ENCODE measurements at places on chromosomes 6 and 20.

DNA sequence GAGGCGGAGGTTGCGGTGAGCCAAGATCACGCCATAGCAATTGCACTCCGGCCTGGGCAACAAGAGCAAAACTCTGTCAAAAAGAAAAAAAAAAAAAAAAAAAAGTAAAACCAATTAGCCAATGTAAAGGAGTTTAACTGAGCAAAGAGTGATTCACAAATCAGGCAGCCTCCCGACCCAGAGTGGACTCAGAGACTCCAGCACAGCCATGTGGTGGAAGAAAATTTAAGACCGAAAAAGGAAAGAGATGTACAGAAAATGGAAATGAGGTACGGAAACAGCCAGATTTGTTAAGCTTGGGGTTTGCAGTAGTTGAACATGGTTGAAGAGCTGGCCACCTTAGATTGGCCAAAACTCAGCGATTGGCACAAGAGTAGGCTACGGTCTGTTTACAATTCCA lies 51.4 kb downstream of the ERMARD start:
- DNase-seq, result no peak

DNA sequence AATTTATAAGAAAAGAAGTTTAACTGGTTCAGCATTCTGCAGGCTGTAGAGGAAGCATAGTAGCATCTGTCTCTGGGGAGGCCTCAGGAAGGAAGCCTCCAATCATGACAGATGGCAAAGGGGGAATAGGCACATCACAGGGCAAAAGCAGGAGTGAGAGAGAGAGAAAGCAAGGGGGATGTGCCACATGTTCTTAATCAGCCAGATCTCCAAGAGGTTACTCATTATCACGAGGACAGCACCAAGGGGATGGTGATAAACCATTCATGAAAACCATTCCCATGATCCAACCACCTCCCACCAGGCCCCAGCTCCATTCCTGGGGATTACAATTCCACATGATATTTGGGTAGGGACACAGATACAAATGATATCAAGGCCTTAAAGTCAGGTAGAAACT lies 217.5 kb upstream of the TCF21 start:
- DNase-seq, result no peak

- DNase-seq, result peak; percentile 6
Measured at GRCh38 chr6:138455746-138456400, 43.4 kb downstream of the NHSL1 start.

- DNase-seq, result no peak
Measured at GRCh38 chr6:90820436-90820835, 233.6 kb upstream of the MAP3K7 start.

DNA sequence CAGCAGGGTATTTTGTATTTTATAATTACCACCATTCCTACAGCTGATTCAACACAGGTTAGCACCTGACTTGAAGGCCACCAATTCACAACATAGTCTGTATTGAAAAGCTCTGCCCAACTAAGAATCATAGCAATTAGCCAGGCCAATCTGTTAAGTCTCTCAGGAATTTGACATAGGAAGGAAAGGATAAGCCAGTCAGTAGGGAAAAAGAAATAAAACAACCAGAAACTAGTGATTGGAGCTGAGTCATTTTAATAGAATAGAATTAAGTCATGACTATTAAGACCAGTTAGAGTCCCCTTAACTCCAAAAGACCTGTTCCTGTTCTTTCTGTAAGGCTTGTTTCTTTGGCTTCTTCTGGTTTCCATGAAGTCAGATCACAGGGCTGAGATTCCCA lies 8.1 kb downstream of the RANBP9 start:
- DNase-seq, result no peak

- DNase-seq, result no peak
Measured at GRCh38 chr20:31823360-31824124, 4.4 kb downstream of the MYLK2 start.

GRCh38 chr20:6704132-6704861 lies 63.2 kb upstream of the BMP2 start:
- DNase-seq, result peak; percentile 57

GRCh38 chr6:169725125-169726048 lies 1.1 kb upstream of the PHF10 start:
- no peak for DNase-seq

GRCh38 chr20:8156235-8157079 lies 24.4 kb downstream of the PLCB1 start:
- no peak for DNase-seq

DNA sequence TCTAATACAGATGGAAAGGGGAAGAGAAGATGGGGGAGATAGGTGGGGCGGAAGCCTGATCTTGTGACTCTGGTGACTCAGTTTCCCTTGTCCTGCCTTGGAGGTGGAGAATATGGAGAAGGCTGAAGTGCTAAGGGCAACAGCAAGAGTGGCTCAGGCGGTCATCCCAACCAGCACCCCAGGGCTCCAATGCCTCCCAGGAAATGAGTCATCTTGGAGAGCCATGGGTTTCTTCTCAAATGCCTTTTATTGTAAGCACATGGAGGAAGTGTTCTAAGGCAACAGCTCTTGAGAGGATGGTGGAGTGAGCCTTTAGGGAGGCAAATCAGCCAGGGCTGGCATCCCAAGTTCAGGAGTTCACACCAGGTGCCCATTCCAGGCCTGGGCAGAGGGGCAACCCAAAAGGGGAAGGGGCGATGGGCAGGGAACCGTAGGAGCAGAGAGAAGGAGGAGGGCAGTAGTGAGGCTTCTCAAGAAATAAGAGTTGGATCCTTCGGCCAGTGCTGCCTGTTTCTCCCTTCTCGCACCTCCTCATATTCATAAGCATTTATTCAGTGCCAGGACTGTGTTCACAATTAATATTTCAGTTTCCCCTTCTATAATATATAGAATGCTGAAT lies 13.2 kb upstream of the AHCY start:
- no peak for DNase-seq

DNA sequence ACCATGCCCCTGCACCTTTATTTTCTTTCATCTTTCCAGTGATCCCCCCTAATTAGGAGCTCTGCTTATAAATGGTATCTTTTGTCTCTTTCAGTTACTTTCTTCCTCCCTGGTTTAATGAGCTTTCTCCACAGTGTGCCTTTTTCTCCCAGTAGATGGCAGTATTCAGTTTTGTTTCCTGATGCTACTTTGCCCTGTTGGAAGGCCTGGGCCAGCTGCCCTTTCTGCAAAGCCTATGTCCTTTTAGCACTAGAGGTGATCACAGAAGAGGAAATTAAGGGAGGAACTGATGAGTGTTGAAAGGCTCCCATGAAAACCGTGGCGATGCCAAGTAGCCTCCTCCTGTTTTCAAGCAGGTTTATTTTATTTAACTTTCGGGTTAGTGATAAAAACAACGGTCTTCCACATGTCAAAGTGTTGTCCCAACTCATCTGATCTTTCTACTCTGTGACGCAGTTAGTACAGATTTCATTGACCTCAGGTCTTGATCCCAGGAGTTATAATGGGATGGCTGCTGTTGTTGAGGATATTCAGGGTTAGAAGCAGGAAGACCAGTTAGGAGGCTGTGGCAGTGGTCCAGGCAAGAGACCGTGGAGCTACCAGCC lies 184.2 kb upstream of the BMP2 start:
- no peak for DNase-seq

DNA sequence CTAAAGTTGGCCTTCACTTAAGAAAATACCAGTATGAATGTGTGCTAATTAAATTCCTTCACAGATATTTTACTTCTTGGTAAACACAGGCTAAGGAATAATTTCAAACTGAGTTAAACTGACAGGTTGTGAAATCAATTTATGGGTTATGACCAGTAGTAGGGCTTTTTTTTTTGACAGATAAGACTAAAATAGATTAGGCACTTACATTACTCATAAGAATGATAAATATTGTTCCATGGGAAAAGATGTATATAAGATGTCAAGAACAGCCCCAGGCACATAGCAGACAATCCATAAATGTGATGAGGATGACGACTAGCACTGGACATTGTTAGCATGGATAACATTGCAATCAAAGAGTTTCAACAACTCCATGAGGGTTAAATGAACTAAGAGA lies 22.9 kb downstream of the NT5E start:
- no peak for DNase-seq

- DNase-seq, result no peak
Measured at GRCh38 chr20:64065062-64065973, 2.3 kb downstream of the TCEA2 start.

- DNase-seq, result no peak
Measured at GRCh38 chr20:4007383-4008025, 7.9 kb downstream of the RNF24 start.

DNA sequence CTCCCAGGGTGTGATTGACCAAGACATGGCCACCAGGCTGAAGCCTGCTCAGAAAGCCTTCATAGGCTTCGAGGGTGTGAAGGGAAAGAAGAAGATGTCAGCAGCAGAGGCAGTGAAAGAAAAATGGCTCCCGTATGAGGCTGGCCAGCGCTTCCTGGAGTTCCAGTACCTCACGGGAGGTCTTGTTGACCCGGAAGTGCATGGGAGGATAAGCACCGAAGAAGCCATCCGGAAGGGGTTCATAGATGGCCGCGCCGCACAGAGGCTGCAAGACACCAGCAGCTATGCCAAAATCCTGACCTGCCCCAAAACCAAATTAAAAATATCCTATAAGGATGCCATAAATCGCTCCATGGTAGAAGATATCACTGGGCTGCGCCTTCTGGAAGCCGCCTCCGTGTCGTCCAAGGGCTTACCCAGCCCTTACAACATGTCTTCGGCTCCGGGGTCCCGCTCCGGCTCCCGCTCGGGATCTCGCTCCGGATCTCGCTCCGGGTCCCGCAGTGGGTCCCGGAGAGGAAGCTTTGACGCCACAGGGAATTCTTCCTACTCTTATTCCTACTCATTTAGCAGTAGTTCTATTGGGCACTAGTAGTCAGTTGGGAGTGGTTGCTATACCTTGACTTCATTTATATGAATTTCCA lies 4.6 kb upstream of the SNRNP48 start:
- DNase-seq, result no peak

DNA sequence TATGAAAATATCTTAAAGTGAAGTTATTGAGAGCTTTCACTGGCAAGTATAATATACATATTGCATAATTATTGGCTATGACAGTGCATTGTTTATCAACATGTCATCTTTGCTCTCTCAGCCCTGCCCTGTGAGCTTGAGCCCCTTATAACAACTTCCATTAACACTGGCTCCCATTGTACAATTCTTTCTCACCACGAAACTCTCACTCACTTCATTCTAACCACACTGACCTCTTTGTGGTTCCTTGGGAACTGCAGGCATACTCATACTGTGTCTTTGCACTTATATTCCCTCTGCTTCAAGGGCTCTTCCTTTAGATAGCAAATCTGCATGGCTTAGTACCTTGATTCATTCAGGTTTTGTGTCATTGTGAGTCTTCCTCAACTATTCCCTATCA lies 411.8 kb downstream of the CDKAL1 start:
- no peak for DNase-seq

- no peak for DNase-seq
Measured at GRCh38 chr6:64160486-64160885, 524.9 kb downstream of the PHF3 start.
